NCI-H446 treated with DMSO at 0.1 percent for 48 hours (cell line): ENCODE measurements at places on chromosomes 5 and 9.
A peak's percentile ranks its signal among the peaks of the same experiment; 100 is the strongest.

GRCh38 chr5:69129413-69129812 lies 35.6 kb downstream of the SLC30A5 start:
- no peak for DNase-seq

DNA sequence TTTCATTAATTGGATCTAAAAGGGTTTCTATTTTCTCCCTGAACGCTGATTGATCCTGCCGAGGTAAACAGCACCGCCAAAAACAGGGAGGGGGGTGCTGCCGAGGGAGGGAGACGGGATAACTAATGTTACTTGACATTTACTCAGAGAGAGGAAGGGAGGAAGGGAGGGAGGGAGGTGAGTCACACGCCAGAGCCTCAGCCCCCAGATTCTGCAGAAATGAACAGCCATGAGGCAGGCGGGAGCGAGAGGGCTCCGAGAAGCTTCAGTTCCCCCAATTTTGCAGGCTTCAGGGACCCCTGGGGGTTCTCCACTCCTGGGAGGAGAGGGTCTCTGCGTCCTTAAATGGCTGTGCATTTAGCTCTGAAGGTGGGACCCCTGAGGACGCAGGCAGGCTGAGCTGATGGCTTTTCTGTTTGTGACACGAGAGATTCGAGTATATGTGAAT lies 59.1 kb upstream of the IER5L start:
- no peak for DNase-seq

- DNase-seq, result peak; percentile 8
These were observed 90.8 kb downstream of the TENT4A start for GRCh38 chr5:6803981-6804550.

GRCh38 chr5:54098267-54098666 lies 212.1 kb downstream of the ARL15 start:
- DNase-seq, result no peak

GRCh38 chr9:120348951-120349429 lies 231.0 kb downstream of the CDK5RAP2 start:
- peak; percentile 14 for DNase-seq

DNA sequence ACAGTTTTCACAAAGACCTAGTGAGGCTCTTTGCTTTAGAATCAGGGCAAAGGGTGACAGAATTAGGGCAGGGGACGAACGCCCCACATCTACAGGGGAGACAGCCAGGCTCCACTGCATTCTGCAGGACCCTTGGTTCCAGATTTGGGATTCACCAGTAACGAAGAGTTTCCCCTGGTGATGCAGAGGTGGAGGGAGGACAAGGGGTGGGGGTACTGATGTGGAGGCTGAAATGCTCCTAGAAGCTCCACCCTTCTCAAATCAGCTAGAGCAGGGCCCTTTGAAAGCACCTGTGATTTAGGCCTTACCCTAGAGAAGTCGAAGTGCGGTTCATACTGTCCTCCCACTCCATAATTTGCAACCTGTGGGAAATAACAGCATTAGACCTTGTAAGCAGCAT lies 29.1 kb downstream of the P4HA2 start:
- no peak for DNase-seq

DNA sequence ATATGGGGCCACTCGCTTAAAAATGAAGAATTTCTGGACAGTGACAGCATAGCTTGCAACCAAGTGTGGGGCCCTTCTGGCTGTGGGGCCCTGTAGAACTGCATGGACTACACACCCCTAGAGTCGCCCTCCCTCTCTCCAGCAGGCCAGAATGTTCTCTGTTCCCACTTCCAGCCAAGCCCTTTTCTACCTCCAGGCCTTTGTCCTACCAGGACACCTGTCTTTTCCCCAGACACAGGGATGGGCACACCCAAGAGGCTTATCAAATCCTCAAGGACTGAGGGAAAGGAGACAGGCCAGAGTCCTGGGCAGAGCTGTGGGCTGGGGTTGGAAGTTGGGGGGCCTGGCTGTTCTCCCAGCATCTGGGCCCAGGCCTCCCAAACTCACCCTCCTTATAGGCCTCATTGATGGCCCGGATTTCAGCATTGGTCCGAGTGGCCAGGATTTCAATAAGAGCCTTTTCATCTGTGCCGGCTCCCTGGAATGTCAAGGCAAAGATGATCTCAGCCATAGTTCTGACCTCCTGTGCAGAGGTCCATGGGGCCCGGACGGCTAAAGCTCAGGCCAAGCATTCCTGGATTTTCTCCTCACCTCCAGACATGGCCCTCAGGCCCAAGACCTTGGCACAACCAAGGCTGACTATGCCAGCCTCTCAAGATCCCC lies 38.2 kb upstream of the TNIP1 start:
- DNase-seq, result no peak

DNA sequence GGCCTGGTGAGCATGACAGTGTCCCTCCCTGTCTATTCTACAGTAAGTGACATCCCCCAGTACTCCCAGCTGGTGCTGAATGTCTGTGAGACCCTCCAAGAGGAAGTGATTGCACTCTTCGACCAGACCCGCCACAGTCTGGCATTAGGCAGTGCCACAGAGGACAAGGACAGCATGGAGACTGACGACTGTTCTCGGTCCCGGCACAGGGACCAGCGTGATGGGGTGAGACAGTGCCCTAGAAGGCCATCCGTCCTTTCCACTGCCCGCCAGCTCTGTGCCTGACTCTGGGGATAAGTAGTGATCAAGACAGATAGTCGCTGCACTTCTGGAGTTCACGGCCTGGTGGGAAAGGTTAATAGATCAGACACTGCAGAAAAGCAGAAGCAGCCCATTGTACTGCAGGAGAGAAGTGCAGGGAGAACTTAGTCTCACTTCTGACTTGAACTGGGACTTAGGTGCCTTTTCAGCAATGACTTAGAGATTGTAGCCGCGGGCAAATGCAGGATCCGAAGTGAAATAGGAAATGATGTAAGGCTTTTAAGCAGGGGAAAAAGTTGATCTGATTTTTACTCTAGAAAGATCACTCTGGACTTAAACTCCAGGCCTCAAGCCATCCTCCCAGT lies 28.4 kb downstream of the SH3GLB2 start:
- no peak for DNase-seq

DNA sequence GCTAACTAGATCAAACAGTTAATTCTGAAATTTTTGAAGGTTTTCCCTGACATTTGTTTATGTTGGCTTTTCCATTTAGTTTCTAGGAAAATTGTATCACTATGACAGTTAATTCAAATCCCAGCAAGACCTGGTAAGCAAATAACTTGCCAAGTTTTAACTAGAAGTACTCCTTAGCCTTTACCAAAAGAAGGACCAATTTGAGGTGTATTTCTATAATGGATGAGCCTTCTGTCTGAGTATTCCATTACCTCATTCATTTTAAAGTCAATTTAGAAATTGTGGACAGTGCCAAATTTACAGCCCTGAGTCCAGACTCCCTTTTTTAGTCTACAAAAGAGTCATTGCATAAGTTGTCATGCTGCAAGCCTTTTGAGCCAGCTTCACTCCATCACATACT lies 687.6 kb downstream of the CETN3 start:
- DNase-seq, result peak; percentile 48

GRCh38 chr5:133930061-133930812 lies 38.2 kb downstream of the C5orf15 start:
- no peak for DNase-seq

GRCh38 chr9:137390553-137391410 lies 32.2 kb downstream of the EXD3 start:
- no peak for DNase-seq

DNA sequence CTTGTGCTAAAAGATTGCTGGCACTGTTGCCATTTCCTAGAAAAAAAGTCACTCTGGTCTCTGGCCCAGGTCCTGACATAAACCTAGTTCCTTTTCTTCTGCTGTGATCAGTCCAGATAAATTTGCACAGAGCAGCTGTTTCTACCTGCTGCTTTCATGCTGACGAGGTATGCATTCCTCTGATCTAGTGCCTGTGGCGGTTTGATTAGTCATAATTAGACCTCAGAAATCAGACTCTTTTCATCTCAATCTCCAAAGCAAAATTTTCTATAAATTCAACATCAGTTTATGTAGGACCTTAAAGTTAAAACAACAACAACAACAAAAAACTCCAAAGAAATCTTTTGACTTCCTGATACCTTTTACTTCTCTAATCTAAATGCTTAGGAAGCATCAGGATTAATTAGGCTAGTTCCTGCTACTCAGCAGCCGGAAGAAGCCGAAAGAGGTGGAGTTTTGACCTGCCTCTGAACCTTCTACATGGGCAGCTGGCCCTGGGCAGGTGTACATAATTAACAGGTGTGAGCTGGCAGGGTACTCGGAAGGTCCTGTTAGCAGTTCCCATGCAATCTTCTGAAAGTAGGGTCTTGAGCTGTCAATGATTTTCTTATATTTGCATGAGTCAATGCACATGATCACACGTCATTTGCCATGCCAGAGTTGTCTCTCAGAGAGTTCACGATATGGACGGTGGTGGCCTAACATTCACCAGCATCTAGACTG lies 83.3 kb upstream of the CCDC112 start:
- DNase-seq, result no peak

- DNase-seq, result no peak
These were observed 205.2 kb downstream of the CSNK1G3 start for GRCh38 chr5:123717139-123717538.

DNA sequence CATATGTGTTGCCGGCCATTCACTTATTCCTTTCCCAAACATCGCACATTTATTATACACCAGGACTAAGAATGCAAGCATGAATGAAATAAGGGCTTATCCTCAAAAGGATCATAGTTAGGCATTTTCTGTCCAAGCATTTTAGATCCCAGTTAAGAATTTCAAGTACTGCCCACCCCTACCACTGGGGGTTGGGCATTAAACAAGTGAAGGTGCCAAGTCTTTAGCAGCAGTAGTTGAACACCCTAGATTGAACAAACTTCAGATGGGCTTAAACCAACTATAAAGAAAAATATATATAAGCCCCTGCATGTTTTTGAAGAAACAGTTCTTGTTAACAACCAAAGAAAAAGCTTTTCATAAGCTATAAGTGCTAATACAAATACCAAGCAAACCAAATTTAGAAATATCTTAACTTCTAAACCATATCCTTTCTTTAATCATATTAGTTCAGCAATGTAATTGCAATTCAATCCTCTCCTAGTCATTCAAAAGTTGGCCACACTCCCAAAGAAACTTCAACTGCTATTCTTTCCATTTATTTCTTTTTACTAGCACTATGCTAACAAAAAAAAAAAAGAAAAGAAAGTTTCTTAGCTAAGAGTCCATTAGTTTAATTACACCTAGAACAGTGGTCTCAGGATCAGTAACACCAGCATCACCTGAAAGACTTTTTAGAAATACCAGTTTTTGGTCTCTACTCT lies 149.8 kb downstream of the MLLT3 start:
- DNase-seq, result no peak

DNA sequence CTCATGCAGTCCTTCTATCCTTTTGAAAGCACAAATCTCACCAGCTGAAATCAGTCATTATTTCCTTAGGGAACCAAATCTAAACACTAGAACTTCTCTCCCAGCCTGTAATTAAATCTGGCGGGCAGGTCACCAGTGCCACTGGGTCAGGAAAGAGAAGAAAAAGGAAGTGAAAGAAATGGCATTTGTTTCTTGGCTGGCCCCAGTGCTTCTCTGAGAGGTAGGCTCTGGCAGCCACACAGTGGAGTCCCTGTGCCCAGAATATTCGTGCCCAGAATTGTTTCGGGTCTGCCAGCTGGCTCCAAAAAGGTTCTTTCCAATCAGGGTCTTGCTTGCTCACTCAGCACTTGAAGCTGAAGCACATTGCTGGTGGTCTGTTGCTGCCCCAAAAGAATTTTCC lies 133.9 kb upstream of the MTAP start:
- peak; percentile 69 for DNase-seq

GRCh38 chr9:18012170-18012569 lies 433.3 kb downstream of the SH3GL2 start:
- no peak for DNase-seq
